ENCODE measurements at places on chromosomes 3 and 15. TPM values are rescaled to one million over a fixed set of nuclear protein-coding genes. Genes with fewer than 3 reads are reported as not detected.

CHDH gene
- total RNA-seq: 0.49 TPM

TUSC7 gene
- not detected for total RNA-seq

EFCAB12 gene
- 0.22 TPM for total RNA-seq

SLC26A6 gene
- 63.3 TPM for total RNA-seq

P2RY14 gene
- not detected for total RNA-seq

COL7A1 gene
- total RNA-seq: 44.2 TPM
